ENCODE measurements at places on chromosomes 7 and 10. TPM values are rescaled to one million over a fixed set of nuclear protein-coding genes. Genes with fewer than 3 reads are reported as not detected.
A peak's percentile ranks its signal among the peaks of the same experiment; 100 is the strongest.

Gene ECHDC3
- total RNA-seq: 1.1 TPM

Gene RNF148
- not detected for total RNA-seq

- no peak for DNase-seq
These were observed 354.3 kb downstream of the CALN1 start for GRCh38 chr7:72057796-72058195.

DNA sequence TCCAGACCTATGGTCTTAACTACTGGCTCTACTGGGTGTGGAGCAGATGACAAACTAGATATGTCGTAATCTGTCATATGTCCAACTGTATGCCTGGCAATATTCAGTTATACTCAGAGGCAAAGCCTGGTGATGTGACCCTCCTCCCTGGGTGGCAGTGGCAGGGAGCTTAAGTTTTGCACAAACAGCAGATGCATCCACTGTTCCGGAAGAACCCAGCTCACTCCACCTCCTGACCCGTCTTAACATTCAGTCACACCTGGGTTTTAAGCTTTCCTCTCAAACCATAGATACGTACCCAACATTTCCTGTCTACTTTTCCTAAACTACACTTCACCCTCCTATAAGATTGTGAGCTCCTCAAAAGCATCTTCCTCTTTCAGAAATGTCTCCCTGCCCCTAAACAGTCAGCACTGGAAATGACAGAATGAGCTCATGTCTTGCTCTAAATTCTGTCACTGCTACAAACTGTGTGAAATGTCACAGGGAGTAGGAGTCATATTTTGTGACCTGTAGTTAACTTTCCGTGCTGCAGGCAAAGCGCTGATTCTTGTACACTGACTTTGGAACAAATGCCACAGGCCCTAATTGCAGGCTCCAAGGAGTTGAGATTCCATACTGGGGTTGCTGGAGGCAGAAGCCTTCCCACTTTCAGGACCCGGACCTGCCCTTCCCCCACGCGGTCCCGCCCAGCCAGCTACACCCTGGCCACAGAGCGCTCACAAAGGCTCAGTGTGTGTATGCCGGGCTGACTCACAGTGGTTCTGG is 23.9 kb downstream of the SCD start:
- peak; percentile 80 for DNase-seq

DNA sequence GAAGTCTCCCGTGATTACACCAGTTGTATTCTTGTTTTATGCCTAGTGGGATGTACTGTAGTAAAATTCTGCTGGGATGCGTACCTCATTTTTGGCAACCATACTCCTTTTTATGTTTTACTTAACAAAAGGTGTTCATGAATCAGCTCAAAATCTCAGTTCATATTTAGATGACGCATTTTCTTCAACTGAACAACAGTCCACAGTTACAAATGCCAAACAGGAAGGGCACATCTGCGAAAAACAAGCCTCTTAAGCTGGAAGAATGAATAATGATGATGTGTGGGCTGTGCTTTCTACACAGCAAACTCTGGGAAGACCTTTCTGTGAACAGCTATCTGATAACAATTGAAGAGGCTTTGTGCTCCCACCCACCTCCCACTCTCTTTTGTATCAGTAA is 68.4 kb upstream of the NRBF2 start:
- DNase-seq: no peak

DNA sequence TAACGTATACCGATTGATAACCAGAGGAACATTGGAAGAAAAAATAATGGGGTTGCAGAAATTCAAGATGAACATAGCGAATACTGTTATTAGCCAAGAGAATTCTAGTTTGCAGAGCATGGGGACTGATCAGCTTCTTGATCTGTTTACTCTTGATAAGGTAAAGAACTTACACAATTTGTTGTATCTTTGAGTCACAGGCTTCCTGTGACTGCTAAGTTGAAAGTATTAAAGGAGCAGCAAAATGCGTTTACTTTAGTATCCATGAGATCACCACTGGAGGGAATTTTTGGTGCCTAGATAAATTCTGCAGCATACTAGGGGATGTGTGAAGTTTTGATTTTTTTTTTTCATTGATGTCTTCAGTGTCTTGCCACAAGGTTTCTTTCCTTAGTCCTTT is 103.6 kb downstream of the BTAF1 start:
- no peak for DNase-seq

- DNase-seq: no peak
These were observed 2.0 kb downstream of the DBF4 start for GRCh38 chr7:87878208-87878735.

DNA sequence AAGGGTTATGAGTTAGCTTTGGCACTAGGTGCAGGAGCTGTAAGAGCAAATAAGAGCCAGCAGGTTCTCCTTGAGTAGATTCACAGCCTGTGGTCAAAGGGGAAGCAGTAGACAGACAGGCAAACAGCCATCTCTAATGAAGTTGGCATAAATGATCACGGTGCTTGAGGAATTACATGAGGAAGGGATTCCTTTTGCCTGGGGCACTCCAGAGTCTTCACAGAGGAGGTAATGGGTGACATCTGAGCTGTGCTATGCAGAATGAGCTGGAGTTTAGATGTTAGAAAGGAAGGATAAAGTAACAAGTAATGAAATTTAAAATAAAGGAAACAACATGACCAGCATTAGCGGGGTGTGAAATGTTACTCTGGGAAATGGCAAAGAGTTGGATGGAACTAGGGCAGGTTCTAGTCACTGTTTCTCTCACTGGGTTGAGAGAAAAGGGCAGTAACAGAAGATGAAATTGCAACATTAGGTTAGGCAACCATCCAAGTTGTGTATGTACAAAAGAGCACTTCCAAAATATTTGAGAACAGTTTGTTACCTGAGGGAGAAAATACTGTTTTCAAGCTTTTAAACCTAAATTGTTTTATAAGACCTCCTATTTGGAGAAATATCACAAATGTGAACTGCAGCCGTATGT is 613.8 kb downstream of the PHTF2 start:
- no peak for DNase-seq
